ENCODE measurements at places on chromosomes 16 and 17. TPM values are rescaled to one million over a fixed set of nuclear protein-coding genes. Genes with fewer than 3 reads are reported as not detected.
A peak's percentile ranks its signal among the peaks of the same experiment; 100 is the strongest.

Gene IGFALS
- not detected for total RNA-seq

GRCh38 chr17:1126250-1126797, 53.5 kb downstream of the ABR start:
- H3K4me3 ChIP-seq, result no peak overlapping the region
- H3K27me3 ChIP-seq, result no peaks in the 10 kb centered on the region
- H3K27ac ChIP-seq, result no peak overlapping the region
- H3K4me1 ChIP-seq, result 0 out of 2 replicates have a peak, but pooled peaks cover 9% of the 10 kb centered on the region
- no peak for DNase-seq
- H3K36me3 ChIP-seq, result no peaks in the 10 kb centered on the region

- H3K36me3 ChIP-seq, result no peaks in the 10 kb centered on the region
- no peaks in the 10 kb centered on the region for H3K4me1 ChIP-seq
- no peak for DNase-seq
- H3K27ac ChIP-seq, result no peak overlapping the region
- no peak overlapping the region for H3K4me3 ChIP-seq
Observed at GRCh38 chr16:83533193-83533592, 274.6 kb upstream of the HSBP1 start.

GRCh38 chr17:65393514-65393913, 167.9 kb downstream of the AXIN2 start:
- H3K4me3 ChIP-seq, result no peak overlapping the region
- no peak overlapping the region for H3K27ac ChIP-seq
- DNase-seq, result no peak
- no peaks in the 10 kb centered on the region for H3K36me3 ChIP-seq

Gene UMOD
- total RNA-seq, result not detected

GRCh38 chr16:46555951-46556350, 65.2 kb downstream of the SHCBP1 start:
- H3K4me1 ChIP-seq, result peaks cover 3% of the 10 kb centered on the region
- no peak overlapping the region for H3K4me3 ChIP-seq
- no peaks in the 10 kb centered on the region for H3K27me3 ChIP-seq
- no peaks in the 10 kb centered on the region for H3K36me3 ChIP-seq

GRCh38 chr16:77807021-77807420, 18.7 kb downstream of the VAT1L start:
- no peaks in the 10 kb centered on the region for H3K36me3 ChIP-seq
- H3K27ac ChIP-seq, result no peak overlapping the region
- no peak overlapping the region for H3K4me3 ChIP-seq

- no peak overlapping the region for H3K4me3 ChIP-seq
- no peaks in the 10 kb centered on the region for H3K4me1 ChIP-seq
- DNase-seq, result no peak
Observed at GRCh38 chr16:56320811-56321558, 104.4 kb downstream of the AMFR start.

DNA sequence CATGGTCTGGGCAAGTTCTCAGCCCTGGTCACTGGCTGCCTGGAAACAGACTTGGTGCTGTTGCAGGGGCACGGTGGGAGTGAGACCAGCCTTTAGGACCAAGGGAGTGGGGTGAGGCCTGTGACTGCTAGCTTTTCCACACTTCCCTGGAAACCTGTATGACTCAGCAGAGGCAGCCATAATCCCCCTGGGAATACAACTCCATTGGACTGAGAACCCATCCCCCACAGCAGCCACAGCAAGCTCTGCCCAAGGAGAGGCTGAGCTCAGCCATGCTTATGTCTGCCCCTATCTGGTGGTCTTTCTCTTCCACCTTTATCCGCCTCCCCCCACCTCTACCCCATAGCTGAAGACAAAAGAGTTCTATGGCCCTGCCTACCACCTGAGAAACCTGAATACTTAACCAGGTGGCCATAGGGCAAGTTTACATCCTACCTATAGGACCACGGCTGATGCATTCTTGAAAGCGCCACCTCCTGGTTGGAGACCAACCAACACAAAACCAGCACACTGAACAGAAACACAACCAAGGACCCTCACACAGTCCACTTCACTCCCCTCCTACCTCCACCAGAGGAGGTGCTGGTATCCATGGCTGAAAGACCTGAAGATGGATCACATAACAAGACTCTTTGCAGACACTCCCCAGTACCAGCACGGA, 816.2 kb upstream of the SOX9 start:
- peaks cover 2% of the 10 kb centered on the region for H3K4me1 ChIP-seq
- H3K36me3 ChIP-seq, result no peaks in the 10 kb centered on the region
- no peak overlapping the region for H3K4me3 ChIP-seq
- no peaks in the 10 kb centered on the region for H3K27me3 ChIP-seq
- H3K27ac ChIP-seq, result no peak overlapping the region

- DNase-seq, result no peak
- H3K4me3 ChIP-seq, result no peak overlapping the region
- H3K27ac ChIP-seq, result no peak overlapping the region
- H3K27me3 ChIP-seq, result no peaks in the 10 kb centered on the region
Observed at GRCh38 chr17:73430165-73430680, 118.4 kb upstream of the CDC42EP4 start.

DNA sequence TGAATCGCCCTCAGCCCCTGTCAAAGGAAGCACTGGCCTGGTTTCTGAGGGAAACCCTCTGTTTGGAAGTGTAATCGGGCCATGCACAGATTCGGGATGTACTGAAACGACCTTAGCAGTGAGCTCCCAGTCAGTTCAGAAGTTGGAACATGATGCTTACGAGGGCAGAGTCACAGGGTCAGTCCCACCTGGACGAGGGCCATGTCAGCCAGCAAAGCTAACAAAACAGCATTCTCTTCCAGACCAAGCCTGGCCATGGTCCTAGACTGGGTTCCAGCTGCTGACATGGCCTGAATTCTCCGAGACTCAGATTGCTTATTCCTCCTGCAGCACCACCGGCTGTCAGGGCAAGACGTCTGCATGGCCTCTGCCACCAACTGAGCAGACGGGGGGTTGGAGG, 192.2 kb upstream of the WSCD1 start:
- no peaks in the 10 kb centered on the region for H3K36me3 ChIP-seq
- H3K4me3 ChIP-seq, result no peak overlapping the region
- no peaks in the 10 kb centered on the region for H3K4me1 ChIP-seq

DNA sequence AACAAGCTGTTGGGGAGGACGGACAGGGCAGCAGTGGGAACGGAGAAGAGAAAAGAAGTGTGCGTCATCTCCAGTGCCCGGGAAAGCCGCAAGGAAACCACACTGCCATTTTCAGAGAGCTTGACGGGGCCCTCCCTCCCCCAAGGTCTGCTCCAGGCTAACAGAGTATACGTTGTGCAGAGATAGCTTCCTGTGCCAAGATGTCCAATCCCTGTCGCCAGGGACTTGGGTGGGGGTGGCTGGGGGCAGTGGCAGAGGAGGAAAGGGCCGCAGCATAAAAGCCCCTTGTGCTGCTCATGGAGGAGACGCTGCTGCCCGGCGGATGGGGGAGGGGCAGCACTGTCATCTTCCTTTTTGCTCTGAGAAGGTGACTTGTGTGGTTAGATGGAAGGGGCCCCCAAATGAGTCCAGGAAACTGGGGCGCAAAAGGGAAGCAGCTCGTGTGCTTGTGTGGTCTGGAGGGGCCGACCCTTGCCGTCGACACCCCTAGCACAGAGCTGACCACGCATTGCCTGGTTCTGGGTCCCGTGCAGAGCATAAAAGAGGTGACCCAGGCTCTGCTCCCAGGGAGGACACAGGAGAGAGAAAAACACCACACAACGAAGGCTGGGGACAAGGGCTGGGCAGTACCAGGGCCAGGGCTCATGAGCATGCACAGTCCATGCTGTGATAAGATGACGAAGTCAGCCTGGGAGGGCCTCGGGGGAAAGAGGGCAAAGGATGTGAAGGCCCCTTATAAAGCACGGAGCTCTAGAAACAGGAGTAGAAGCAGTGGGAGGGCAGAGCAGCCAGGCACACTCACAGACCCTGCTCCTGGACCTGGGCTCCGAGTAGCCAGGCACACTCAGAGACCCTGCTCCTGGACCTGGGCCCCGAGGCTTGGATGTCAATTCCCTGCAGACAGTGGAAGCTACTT, 372.7 kb downstream of the SLC39A11 start:
- no peak overlapping the region for H3K27ac ChIP-seq
- no peaks in the 10 kb centered on the region for H3K36me3 ChIP-seq
- H3K27me3 ChIP-seq, result no peaks in the 10 kb centered on the region
- DNase-seq, result no peak
- no peak overlapping the region for H3K4me3 ChIP-seq

GRCh38 chr16:67933805-67934204, 2.1 kb upstream of the CTRL start:
- H3K4me1 ChIP-seq, result peaks cover 10% of the 10 kb centered on the region
- no peak overlapping the region for H3K4me3 ChIP-seq
- H3K36me3 ChIP-seq, result no peaks in the 10 kb centered on the region

Gene C16orf78
- not detected for total RNA-seq

DNA sequence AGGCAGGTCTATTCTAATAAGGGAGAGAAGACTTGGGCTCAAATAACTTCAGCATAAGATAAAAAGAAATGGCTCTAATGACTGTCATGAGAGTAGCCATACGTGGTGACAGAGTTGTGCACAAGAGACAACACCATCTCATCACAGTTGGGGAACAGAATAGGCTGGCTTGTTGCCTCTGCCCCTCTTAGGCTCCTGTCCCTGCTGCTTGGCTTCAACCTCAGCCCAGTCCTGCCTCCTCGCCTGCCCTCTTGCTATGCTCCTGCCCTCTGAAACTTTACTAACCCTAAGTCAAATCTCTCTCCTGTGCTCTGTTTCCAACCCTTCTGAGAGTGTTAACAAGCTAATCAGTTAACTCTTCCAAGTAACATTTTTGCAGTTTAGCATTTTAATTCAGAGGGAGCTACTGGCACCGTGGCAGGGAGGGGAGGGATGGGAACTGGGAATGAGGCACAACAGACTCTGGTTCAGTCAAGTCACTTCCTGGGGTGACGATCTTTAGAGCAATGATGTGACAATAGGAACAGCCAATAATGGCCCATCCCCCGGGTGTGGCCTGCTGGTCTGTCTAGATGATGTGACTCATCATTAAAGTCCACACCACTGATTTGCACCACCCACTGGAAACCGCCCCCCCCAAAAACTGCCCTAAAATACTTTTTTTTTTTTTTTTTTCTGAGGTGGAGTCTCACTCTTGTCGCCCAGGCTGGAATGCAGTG, 35.5 kb downstream of the DNAH17 start:
- no peak overlapping the region for H3K27ac ChIP-seq
- H3K4me3 ChIP-seq, result no peak overlapping the region
- no peak for DNase-seq
- no peaks in the 10 kb centered on the region for H3K27me3 ChIP-seq

DNA sequence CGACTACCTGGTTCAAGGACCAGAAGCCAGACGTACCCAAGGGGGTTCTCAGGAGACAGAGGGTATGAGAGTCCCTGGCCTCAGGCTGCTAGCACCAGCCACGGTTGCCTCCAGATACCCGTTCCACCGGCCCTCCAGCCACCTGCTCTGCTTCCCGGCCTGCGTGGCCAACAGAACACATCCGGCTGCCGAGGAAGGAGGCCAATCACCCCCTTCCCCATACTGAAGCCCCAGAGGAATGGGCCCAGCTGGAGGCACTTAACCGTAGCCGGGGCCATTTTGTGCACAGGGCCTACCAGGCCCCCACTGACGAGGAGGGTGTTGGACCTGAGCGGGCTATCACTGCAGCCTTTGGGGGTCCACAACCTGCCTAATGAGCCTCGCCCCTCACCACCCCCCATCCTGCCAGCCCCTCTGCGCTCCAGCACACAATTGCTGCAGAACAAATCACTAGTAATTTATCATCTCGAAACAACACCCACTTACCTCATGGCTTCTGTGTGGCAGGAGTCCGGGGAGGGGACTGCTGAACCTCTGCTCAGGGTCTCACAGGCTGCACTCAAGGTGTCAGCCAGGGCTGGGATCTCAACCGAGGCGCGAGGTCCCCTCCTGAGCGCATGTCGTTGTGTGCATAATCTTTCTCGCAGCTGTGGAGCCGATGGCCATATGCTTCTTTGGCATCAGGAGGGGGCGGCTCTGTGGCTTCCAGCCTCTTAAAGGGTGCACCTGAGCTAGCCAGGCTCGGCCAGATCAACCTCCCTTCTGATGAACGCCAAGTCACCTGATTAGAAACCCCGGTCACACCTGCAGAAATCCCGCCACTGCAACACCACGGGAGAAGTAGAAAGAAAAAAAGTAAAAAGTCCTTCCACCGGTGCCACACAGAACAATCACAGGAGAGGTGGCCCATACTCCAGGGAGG, 10.1 kb upstream of the KREMEN2 start:
- peaks cover 20% of the 10 kb centered on the region for H3K4me1 ChIP-seq
- H3K36me3 ChIP-seq, result no peaks in the 10 kb centered on the region
- no peak overlapping the region for H3K27ac ChIP-seq
- no peak overlapping the region for H3K4me3 ChIP-seq

Gene RASL10B
- 23.1 TPM for total RNA-seq

GRCh38 chr17:17322516-17323510, 19.6 kb downstream of the NT5M start:
- H3K27me3 ChIP-seq, result no peaks in the 10 kb centered on the region
- H3K4me3 ChIP-seq, result no peak overlapping the region
- H3K27ac ChIP-seq, result no peak overlapping the region

GRCh38 chr16:27977966-27978365, 85.5 kb downstream of the GSG1L start:
- no peaks in the 10 kb centered on the region for H3K4me1 ChIP-seq
- no peaks in the 10 kb centered on the region for H3K27me3 ChIP-seq

GRCh38 chr16:26981266-26981938, 85.3 kb upstream of the C16orf82 start:
- DNase-seq, result no peak
- no peaks in the 10 kb centered on the region for H3K36me3 ChIP-seq
- H3K27me3 ChIP-seq, result no peaks in the 10 kb centered on the region
- no peak overlapping the region for H3K4me3 ChIP-seq
- H3K4me1 ChIP-seq, result peaks cover 12% of the 10 kb centered on the region

- peaks cover 25% of the 10 kb centered on the region for H3K4me1 ChIP-seq
- peaks cover 19% of the 10 kb centered on the region for H3K36me3 ChIP-seq
- peak overlapping the region; percentile 78 for H3K27ac ChIP-seq
- DNase-seq, result peak; percentile 81
- peak overlapping the region; percentile 76 for H3K4me3 ChIP-seq
Observed at GRCh38 chr17:16352667-16353316, 477 bp downstream of the CENPV start.

GRCh38 chr17:45889579-45889978, 4.8 kb upstream of the MAPT start:
- H3K27me3 ChIP-seq, result peaks cover 22% of the 10 kb centered on the region
- no peak overlapping the region for H3K4me3 ChIP-seq
- peak; percentile 55 for DNase-seq
- no peaks in the 10 kb centered on the region for H3K36me3 ChIP-seq
- H3K27ac ChIP-seq, result no peak overlapping the region

Gene PRR11
- 42.7 TPM for total RNA-seq

DNA sequence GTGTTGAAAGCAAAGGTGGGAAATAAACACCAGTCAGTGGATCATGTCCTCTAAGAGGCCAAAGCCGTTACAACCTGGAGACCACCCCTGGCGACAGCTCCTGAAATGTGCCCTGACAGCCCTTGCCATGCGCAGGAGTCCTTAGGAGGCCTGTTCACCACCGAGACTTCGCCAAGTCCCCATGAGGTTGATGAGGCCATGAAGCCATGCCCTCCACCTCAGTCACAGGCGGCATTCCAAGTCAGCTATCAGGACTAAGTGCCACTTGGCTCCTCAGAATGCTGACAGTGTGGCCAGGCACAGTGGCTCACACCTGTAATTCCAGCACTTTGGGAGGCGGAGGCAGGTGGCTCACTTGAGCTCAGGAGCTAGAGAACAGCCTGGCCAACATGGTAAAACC, 27.1 kb downstream of the ADAM11 start:
- no peak overlapping the region for H3K27ac ChIP-seq
- H3K36me3 ChIP-seq, result no peaks in the 10 kb centered on the region
- no peaks in the 10 kb centered on the region for H3K27me3 ChIP-seq
- H3K4me3 ChIP-seq, result no peak overlapping the region
- peaks cover 19% of the 10 kb centered on the region for H3K4me1 ChIP-seq
- DNase-seq, result no peak

Measured in GM23338 (cell line).